Nasal cavity respiratory epithelium epithelial cell of viscerocranial mucosa (primary cell): ENCODE measurements at places on chromosomes 5 and 9. TPM values are rescaled to one million over a fixed set of nuclear protein-coding genes. Genes with fewer than 3 reads are reported as not detected.

GABRG2 gene
- total RNA-seq, result not detected in 2 replicates

PURA gene
- 9.6 and 14.2 TPM in 2 replicates for total RNA-seq

PDE8B gene
- total RNA-seq, result under 0.01 and 0.07 TPM in 2 replicates

CCL27 gene
- total RNA-seq, result 0.21 and 0.34 TPM in 2 replicates

ANKRD34B gene
- not detected in 2 replicates for total RNA-seq

C9orf78 gene
- 54.5 and 73.5 TPM in 2 replicates for total RNA-seq

UBQLN1 gene
- 113 and 150 TPM in 2 replicates for total RNA-seq

IFNA21 gene
- not detected in 2 replicates for total RNA-seq

IRX2 gene
- total RNA-seq, result 1.3 and 8.5 TPM in 2 replicates

SARDH gene
- 1.00 TPM in 1 of 2 replicates, not detected in the other for total RNA-seq

APBB3 gene
- total RNA-seq, result 5.8 and 10.4 TPM in 2 replicates
